H7 (cell line): ENCODE measurements at places on chromosomes 5 and 9. TPM values are rescaled to one million over a fixed set of nuclear protein-coding genes. Genes with fewer than 3 reads are reported as not detected.

GRCh38 chr5:157756122-157756521, 12.6 kb downstream of the LSM11 start:
- DNase-seq: no peak

- DNase-seq: no peak
Measured at GRCh38 chr9:32671333-32671732, 35.9 kb upstream of the TAF1L start.

Gene WDR31
- total RNA-seq: 0.11 and 0.38 TPM in 2 replicates

Gene ANKRD31
- 0.11 TPM in 1 of 2 replicates, not detected in the other for total RNA-seq

Gene PLPP7
- total RNA-seq: 8.2 and 8.8 TPM in 2 replicates
